ENCODE measurements at places on chromosomes 1 and 21.

GRCh38 chr1:167774710-167775109 lies 52.9 kb downstream of the MPZL1 start:
- DNase-seq = no peak

GRCh38 chr21:19508844-19509243 lies 1105.3 kb upstream of the TMPRSS15 start:
- DNase-seq = no peak

- DNase-seq = no peak
These were observed 41.3 kb upstream of the GPR52 start for GRCh38 chr1:174406421-174406820.

DNA sequence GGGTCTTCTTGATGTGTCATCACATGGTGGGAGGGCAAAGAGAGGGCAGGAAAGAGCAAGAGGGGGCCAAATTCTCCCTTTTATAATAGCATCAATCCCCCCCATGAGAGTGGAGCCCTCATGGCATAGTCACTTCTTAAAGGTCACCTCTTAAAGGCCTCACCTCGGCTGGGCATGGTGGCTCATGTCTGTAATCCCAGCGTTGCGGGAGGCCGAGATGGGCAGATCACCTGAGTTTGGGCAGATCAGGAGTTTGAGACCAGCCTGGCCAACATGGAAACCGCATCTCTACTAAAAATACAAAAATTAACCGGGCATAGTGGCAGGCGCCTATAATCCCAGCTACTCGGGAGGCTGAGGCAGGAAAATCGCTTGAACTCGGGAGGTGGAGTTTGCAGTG lies 170.1 kb downstream of the PGBD5 start:
- no peak for DNase-seq

- DNase-seq = no peak
These were observed 19.8 kb upstream of the SLC2A1 start for GRCh38 chr1:42978317-42979035.

GRCh38 chr1:181064011-181064623 lies 24.4 kb upstream of the IER5 start:
- no peak for DNase-seq

DNA sequence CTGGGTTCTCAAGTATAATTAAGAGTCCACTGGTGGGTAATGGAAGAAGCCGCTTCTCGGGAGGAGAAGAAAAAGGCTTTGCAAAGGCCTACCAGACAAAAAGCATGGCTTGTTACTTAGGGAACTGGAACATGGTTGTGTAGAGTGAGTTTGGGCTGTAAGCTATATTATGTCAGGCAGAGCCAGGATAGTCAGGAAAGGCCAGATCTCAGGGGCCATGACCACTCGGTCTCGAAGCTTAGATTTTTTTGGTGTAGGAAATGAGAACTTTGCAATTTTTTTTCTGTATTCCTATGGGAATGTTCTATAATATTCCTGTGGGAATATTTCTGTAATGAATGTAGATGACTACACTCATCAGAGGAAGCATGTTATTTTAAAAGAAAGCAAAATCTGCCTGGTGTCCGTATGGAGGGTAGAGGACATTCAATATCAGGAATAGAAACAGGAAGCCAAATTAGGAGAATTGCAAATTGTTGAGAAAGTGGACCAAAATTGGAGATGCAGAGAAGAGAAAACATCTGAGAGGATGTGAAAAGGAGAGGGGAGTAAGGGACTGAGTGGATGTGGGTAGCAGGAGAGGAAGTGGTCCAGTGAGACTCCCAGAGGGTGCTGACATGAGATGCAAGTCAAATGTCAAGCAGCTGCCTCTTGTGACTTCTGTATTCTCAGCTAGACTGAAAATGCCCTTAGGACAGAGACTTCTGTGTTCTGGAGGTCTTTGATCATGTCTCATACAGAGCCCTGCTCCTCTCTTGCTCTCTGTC lies 45.2 kb upstream of the HAO2 start:
- no peak for DNase-seq

DNA sequence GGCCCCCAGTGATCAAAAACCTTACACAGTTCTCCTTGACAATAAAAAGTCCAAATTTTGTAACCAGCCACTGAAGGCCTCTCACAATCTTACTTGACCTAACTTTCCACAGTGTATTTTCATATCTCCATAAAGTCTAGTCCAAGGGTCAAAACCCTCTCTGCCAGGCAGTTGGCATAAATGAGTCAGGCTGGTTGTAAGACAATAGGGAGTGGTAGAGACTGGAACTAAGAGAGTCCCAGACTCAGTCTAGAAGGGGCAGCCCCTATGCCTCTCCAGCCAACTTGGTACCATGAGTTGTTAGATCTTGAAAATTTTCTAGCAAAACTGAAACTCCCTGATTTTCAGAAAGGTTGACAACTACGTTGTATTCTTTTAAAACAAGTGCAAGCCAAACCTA lies 21.0 kb downstream of the KIF21B start:
- no peak for DNase-seq

- no peak for DNase-seq
These were observed 39.5 kb upstream of the CNTN2 start for GRCh38 chr1:205003358-205004131.

DNA sequence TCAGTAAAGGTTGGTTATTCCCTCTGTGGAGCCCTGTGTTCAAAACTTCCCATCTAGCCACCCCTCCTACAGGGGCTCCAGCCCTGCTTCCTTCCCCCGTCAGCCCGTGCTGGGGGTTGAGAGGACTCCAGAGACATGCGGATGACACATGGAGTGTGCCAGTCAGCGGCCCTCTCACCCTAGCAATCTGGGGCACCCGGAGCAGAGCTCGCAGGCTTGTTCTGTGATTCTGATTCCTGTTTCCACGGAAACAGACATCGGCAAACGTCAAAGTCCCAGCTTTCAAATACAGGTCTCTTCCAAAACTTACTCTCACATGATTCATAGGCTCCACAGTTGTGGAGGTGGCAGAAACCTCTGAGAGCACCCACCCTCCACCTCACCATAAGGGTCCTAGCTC lies 9.8 kb upstream of the SSBP3 start:
- no peak for DNase-seq

GRCh38 chr1:117740496-117740895 lies 134.6 kb downstream of the TENT5C start:
- no peak for DNase-seq

DNA sequence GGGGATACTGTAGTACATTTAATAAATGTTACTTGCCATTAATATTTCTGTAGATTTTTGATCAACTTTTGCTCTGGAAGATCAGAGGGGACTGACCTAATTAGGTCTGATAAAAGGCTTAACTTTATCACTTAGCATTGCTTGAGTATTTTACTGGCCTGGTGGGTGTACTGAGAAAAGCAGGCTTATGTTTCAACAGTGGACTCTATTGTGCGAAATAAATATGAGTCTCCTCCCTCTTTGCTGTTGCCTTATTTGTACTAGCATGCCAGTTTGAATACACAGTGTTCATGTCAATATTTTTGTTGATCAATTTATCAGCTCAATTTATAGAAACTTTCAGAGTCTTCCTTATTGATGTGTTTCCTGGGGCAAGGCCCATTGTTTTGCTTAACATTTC lies 49.1 kb downstream of the EBNA1BP2 start:
- DNase-seq = no peak

GRCh38 chr1:29444081-29444715 lies 207.9 kb downstream of the PTPRU start:
- DNase-seq = no peak

- no peak for DNase-seq
These were observed 54.9 kb downstream of the OPTC start for GRCh38 chr1:203548892-203549291.

DNA sequence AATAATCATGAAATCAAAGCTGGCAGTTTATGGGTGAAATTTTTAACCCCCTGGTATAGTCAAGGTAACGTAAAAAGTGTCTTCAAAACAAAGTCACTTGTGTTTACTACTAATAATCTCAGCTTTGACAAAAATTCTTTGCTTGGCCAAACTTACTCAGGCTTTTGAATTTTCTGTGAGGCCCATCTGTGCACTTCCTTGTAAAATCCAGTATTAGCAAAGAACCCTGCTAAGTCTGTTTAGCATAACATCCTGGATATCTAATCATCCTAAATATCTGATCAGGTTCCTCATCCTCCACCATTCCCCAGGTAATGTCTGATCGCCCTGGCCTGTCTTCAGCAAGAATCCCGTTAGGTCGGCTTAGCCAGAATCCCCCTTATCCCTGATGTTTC lies 3.0 kb downstream of the LYST start:
- no peak for DNase-seq

DNA sequence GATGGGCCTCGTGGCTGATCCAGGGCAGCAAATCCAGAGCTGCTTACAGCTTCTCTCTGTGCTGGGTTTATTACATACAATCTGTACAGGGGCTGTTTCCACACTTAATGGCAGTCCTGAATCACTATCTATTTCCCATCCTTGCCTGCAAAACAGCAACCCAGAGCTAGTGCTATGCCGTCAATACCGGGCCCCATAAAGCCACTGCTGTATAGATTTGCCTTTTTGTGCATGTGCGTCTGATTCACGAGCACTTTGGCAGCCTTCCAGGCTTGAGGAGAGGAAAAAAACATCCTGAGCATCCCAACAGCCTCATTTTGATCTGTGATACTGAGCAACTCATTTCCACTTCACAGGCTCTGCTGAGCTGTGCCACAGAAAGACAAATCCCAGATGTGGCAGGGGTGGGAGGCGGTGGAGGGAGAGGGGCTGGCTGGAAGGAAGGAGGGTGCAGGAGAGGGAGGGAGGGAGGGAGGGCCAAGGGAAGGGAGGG lies 65.2 kb upstream of the TARBP1 start:
- DNase-seq = peak; percentile 86

DNA sequence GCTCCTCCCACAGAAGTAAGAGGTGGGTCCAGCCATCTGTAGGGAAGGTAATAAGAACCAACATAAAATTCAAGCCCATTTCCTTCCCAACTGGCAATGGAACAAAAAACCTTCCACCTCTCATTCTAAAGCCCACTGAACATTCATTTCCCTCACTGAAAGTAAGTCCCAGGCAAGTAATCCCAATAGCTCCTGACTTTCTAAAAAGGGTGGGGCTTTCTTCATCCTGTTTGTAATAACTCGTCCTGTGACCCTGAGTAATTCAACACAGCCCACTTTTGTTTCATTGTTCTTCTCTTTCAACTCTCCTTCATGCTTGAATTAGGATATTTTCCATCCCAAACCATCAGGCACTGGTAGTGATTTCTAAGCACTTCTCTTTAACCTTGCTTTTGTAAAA lies 74.9 kb downstream of the DAB1 start:
- no peak for DNase-seq

DNA sequence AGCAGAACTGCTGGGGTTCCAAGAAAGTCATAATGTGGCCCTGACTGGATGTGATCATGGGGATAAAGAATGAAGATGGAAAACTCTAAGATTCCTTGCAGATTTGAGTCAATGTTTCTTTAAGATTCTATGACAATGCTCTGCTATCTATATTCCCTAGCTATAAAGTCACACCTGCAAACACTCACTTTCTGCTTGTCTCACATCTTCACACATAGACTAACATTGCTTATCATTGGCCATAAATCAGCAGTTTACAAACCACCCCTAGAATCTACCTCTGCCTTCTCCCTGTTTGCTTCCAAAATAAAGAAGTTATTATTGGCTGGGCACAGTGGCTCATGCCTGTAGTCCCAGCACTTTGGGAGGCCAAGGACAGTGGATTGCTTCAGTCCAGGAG lies 33.1 kb upstream of the NPL start:
- no peak for DNase-seq

GRCh38 chr1:11997081-11997850 lies 17.0 kb downstream of the MFN2 start:
- DNase-seq = no peak

DNA sequence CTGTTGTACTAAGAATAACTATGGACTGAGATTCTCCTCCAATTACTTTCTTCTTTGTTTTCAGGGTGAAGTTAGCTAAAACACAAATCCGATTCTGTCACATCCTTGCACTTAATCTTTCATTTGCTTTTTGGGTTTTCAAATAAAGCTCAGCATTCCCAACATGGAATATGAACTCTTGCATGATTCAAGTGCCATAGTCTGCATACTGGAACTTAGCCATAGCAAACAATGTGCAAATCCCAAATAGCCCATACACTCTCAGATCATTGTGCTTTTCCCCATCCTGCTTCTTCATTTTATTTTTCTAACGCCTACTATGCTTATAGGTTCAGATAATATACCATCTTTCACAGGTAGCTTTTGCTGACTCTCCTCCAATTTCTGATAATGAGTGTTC lies 455.8 kb upstream of the PRMT6 start:
- DNase-seq = no peak

- DNase-seq = no peak
These were observed 14.3 kb upstream of the COX20 start for GRCh38 chr1:244821134-244821533.

- DNase-seq = no peak
These were observed 642 bp downstream of the MLLT11 start for GRCh38 chr1:151060657-151061421.

DNA sequence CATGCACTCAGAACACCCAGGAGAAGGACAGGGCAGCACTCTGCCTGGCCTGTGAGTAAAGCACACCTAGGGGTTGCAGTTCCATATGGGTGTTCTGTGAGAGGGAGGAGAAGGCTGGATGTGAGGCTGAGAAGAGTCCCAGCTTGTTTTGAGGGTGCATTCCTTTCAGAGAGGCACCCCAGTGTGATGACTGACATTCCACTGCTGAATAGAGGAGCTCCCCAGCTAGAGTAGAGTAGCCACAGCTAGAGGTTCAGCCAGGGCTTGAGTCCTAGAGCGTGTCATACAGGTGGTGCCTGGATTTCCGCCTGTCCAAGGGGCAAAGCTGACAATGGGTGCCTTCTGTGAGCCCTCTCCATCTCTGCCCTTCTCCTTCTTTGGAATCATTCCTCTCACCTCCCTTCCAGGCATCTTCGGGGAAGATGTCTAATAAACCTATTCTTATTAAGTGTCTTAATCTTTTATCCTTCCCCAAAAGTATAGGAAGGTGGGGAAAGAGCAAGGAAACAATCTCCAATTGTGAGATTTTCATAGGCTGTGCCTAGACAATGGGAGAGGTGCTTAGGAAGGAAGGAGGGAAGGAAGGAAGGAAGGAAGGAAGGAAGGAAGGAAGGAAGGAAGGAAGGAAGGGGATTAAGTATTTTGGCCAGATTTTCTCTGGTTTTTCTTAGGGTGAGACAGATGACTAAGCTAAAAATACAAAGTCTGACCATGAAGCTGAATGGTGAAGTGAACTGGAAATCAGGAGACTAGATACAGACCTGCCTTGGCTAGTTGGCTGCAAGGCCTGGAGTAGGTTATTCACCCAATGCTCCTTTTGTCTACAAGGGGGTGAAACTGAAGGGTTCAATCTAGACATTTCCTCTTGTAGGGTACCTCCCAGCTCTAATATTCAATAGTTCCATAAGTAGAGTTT lies 43.6 kb upstream of the SYT6 start:
- no peak for DNase-seq

- DNase-seq = no peak
These were observed 836 bp downstream of the CDC7 start for GRCh38 chr1:91501523-91501851.
